Fibroblast of the aortic adventitia (primary cell): ENCODE measurements at places on chromosomes 1 and 21.
A peak's percentile ranks its signal among the peaks of the same experiment; 100 is the strongest.

DNA sequence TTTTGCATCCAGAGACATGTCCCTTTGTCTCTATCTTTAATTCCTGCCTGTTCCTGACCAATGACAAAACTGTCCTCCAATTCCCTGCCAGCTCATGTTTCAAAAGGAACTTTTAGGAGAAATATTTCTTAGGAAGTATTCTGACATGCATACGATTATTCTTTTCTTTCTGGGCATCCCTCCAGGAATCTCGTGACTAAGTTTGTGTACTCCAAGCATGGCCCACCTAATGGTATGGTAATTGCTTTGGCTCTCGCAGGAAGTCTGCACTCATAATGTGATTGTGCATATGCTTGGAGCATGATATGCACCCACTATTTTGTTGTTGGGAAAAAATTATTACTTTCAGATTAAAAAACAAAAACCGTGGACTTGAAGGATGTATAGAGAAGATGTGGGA lies 256.4 kb downstream of the PRDM2 start:
- peak; percentile 29 for DNase-seq

DNA sequence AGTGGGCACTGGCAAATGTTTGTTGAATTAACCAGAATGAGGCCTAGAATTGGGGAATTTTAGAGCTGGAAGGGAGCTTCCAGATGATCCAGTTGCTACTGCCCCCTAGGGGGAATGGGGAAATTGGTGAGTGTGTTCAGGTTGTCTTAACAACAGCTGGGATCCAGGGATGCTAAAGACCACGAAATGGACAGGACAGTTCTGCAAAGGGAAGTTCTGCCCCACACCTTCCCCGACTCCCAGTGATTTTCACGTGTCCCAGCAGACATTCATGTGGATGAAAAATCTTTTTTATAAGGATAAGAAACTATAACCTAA lies 33.9 kb downstream of the TRIM62 start:
- DNase-seq = peak; percentile 59

- no peak for DNase-seq
Observed at GRCh38 chr1:178434899-178435435, 61.8 kb downstream of the CLEC20A start.

- DNase-seq = peak; percentile 30
Observed at GRCh38 chr21:33977017-33977720, 61.6 kb upstream of the ATP5PO start.

GRCh38 chr21:15127437-15127836 lies 62.6 kb upstream of the NRIP1 start:
- DNase-seq = no peak
